Stimulated activated CD4-positive, alpha-beta T cell treated with anti-CD3 and anti-CD28 coated beads, TNF-alpha, amount 100 ng/mL, for 48 hours (primary cell): ENCODE measurements at places on chromosomes 3 and 15.

- no peak for DNase-seq
Observed at GRCh38 chr3:95333826-95334225, 1271.0 kb downstream of the NSUN3 start.

DNA sequence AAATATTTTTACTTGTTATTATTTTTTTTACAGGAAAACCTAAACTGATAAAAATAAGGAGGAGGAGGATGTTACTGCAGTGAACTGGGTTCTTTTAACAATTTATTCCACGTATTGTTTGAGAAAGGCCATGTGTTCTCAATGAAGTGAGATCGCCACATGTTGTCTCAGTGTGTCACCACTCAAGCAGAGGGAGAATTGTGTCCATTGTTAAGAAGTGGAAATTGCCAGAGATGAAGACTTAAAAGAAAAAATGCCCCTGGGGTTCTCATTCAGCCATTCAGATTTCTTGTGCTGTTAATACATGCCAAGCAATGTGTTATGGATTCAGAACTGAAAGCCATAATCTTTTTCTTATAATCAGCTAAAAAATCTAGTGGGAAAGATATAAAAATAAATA is 297.1 kb downstream of the NSUN3 start:
- DNase-seq, result no peak

DNA sequence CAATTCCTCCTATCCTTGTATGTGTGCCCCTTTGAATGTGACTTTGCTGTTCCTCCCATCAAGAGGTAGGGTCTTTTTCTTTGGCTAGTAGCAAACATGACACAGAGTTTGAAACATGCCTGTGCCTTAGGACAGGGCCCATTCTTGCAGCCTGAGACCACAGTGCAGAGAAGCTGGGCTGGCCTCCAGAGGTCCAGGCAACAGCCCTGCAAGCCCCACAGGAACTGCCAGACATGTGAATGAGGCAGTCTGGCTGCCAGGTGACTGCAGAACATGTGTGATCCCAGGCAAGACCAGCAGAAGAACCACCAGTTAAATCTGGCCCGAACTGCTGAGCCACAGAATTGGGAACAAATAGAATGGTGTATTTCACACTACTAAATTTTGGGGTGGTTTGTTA is 1.2 kb upstream of the HGD start:
- no peak for DNase-seq

DNA sequence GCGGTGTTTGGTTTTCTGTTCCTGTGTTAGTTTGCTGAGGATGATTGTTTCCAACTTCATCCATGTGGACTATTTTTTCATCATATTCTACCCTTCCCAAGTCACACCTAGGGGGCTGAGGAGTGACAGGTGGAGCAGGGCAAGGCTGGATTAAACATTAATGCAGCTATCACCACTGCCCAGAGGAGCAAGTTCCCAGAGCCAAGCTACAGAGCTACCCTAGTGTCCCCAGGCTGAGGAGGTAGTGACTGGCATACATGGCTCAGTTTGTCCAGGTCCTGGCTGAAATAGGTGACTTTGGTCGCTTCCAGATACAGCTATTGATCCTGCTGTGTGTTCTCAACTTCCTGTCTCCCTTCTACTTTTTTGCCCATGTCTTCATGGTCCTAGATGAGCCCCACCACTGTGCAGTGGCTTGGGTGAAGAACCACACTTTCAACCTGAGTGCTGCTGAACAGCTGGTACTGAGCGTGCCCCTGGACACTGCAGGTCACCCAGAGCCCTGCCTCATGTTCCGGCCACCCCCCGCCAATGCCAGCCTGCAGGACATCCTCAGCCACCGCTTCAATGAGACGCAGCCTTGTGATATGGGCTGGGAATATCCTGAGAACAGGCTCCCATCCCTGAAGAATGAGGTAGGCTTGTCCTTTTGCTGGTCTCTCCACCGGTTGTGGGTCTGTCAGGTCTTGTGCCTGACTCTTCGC is at the start of gene SLC22A13:
Gene SLC22A13 (plus strand): TSS at position 209 of the 704 bp plus-strand sequence. CDS start 49 bp downstream, at position 258.
- no peak for DNase-seq

DNA sequence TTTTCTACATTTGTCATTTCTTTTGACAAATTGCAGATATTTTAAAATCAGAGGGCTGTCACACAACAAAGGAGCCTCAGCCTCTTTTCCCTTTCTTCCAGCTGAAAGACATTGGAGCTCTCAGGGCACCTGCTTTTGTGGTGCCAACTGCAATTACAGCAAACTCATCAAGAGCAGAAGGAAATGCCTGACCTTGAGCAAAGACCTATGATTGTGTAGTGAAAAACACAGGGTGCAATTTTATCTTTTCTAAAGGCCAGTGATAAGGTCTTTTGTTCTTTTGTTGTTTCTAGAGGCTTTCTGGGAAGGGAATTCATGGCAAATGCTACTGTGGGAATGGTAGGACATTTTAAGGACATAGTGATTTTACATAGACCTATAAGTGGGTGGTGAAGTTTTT is 214.3 kb downstream of the OXSM start:
- no peak for DNase-seq

- DNase-seq, result no peak
Observed at GRCh38 chr15:70193734-70194133, 96.0 kb upstream of the TLE3 start.

DNA sequence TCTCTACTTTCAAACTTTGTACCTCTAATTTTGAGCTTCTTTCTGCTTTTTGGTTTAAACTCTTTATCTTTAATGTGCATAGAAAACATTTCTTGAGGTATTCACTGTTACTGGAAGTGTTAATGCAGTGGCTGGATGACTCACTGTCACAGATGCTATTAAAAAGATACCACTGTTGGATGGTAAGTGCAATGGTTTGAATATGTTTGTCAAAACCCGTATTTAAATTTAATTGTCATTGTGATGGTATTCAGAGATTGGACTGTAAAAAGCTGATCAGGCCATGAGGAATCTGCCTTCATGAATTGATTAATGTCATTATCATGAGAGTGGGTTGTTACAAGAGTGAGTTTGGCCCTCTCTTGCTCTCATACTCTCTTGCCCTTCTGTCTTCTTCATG is 70.6 kb downstream of the AP4E1 start:
- DNase-seq, result no peak

DNA sequence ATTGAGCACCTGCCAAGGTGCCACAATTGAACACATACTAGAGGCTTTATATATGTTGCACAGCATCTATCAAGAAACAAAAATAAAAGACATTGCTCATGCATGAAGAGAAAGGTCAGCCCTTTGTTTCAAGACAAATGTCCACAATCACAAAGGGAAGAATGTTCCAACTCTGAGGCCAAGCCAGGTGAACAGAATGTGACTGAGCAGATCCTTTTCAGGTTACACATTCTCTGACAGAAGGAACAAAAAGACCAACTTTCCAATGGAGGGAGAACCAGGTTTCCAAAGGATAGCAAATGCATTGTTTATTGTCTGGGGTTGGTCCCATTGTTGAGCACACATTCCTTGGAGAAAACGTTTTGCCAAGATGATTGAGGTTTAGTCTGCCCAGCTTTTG is 50.2 kb upstream of the FAM174B start:
- DNase-seq, result no peak

DNA sequence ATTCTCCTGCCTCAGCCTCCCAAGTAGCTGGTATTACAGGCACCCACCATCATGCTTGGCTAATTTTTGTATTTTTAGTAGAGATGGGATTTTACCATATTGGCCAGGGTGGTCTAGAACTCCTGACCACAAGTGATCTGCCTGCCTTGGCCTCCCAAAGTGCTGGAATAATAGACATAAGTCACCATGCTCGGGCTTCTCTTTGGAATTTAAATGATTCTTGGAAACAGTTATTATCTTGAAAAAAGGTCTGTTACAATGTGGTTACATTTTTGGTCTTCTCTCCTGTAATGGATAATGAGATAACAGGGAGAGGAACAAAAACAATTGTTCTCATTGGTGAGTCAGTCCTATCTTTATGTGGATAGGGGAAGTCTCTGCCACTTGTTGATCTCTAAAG is 59.8 kb upstream of the AADACL2 start:
- no peak for DNase-seq

DNA sequence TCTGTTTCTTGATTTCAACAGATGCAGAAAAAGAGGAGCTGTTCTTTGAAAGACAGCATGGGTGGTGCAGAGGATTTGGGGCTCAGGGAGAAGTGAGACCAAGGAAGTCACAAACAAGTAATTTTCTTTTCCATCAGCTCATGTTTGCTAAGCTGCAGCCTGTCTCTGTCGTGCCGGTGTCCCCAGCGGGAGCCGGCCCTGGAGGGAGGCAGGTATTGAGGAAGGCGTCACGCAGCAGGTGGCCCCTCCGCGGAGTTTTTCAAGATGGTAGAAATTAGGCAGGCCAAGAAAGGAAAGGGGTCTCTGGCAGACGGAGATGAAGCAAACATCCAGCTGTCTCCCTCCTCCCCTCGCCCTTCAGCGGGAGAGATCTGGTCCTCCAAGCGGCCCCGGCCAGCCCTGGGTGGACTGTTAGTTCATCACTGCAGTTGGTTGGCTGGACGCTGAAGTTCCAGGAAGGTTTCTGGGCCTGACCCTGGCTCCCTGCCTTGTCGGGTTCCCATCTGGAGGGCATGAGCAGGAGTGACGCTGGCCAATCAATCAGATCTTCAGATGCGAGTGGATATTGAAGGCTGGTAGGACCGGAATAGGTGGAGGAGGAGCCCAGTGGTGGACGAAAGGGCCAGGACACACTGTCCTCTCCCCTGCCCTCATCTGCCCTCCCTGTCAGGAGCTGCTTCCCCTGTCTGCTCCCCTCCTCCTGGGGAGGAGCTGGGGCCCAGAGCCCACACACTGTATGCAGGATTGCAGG is 27.7 kb upstream of the MUC4 start:
- DNase-seq, result no peak

GRCh38 chr15:101056366-101057334 is 137.5 kb downstream of the LRRK1 start:
- no peak for DNase-seq

DNA sequence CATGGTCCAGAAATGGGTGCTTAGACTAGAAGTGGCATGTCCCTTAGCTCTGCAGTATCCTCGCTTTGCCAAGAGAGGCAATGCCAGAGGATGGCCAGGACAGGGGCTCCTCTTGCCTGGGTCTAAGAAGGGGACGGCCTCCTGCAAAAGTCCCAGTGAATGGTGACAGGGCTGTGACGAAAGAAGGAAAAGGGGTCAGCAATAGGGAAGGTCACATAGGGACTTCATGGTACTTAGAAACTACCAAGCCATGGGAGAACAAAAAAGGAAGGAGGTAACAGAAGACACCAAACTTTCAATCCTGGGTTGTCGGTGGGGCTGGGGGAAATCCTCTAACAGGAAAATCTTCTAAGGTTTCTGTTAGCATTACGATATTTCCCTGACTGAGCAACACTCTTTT is 36.2 kb upstream of the ATOSA start:
- DNase-seq, result no peak

- no peak for DNase-seq
Observed at GRCh38 chr15:23762026-23762425, 74.9 kb upstream of the NDN start.

- DNase-seq, result no peak
Observed at GRCh38 chr3:112767177-112767576, 79.5 kb downstream of the CD200R1L start.

GRCh38 chr3:171967137-171967783 is 72.1 kb upstream of the FNDC3B start:
- no peak for DNase-seq

DNA sequence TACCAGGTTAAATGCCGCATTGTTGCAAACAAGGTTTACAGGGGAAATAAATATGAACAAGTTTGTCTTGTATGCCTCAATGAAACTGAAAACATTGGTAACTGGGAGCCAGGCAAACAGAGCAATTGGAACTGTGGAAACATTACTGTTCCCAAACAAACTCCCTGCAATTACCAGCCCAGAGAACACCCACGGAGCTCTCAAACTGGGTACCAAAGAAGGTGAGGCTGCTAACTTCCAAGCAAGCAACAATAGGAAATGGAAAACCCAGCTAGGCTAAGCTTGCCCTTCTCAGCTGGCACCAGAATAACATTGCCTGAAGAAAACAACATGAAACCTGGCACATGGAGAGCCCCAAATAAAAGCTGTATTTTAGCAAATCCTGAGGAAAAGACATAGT is 218.9 kb upstream of the THRB start:
- DNase-seq, result no peak

DNA sequence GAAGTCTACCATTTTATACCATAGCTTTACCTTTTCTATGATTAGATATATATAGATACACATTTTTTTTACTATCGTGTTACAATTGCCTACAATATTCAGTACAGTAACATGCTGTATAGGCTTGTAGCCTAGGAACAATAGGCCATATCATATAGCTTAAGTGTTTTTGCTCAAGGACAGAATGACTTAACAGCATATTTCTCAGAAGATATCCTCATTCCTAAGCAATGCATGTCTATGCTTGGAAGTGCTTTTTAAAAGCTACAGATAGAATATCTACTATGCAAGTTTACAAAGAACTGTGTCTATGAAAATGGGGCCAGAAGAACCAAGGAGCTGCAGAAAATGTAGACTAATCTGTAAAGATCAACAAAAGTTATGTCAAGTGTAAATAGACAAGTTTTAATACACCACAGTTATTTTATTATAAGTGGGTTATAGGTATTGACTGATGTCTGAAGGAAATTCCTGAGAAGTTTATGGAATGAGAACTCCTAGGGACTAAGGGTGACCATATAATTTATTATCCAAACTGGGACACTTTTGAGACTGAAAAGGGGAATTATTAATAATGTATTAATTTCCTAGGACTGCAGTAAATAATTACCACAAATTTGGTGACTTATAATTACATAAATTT is 138.7 kb upstream of the TGFBR2 start:
- DNase-seq, result no peak

DNA sequence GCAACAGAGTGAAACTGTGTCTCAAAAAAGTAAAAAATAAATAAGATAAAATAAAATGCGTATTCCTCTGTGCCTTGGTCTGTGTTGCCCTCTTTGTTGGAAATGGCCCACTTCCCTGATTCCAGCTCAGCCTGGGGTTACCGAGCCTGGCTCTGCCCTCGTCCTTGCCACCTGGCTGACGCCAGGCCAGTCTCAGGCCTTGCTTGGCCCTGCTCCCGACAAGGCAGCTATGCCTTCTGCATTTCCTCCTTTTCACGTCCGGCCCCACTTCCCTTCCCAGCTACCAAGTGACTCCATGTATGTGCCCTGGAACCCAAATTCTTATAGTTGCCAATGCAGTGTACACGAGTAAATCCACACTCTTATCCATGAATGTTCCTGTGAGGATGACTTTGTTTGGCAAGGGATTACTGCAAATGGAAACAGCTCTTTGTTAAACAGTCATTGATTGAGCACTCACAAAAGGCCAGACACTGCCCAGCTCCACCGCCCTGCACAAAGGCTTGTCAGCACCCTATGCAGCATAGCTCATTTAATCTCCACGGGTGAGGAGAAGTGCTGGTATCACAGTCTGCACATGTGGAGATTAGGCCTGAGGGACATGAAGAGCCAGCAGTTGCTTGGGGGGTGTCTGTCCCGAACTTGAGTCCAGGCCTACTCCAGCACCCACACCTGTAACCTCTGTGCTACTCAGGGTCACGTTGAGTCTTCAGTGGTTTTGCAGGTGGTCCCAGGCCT is 25.1 kb downstream of the SPSB4 start:
- DNase-seq, result no peak

- no peak for DNase-seq
Observed at GRCh38 chr15:23835953-23836352, 148.8 kb upstream of the NDN start.
